ENCODE measurements at places on chromosomes 6 and 20.

DNA sequence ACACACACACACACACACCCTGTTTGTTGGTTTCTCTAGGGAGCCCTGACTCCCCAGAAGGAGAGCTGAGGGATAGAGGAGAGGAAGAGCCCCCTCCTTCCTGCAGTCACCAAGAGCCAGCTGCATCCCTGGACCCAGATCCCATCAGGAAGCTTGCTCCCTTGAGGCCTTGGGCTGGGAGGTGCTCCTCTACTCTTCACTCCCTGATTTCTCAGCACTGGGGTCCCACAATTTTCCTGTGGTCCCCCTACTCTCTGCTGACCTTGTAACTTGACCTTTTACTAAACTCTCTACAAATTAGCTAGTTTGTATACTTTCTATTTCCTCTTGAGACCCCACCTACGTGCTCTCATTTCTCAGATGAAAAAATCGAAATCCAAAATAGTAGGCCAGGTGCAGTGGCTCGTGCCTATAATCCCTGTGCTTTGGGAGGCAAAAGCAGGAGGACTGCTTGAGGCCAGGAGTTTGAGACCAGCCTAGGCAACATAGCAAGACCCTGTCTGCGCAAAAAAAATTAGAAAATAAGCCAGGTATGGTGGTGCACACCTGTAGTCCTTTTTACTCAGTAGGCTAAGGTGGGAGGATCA, 5.0 kb upstream of the OCSTAMP start:
- DNase-seq = no peak

DNA sequence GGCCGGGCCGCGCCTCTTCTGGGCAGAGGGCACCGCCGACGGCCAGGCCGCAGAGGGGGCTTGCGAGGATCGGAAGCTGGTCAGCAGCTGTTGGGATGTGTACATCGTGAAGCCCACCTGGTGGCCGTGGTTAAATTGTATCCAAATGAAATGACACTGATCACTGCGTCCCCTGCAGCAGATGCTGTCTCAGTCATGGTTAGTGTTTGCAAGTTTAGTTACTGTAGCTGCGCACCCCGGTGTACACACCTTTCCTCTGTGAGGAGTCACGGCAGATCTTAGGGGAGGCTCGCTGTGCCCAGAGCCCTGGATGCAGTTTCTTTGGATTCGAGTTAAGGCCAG, 653 bp downstream of the NAA20 start:
- no peak for DNase-seq

DNA sequence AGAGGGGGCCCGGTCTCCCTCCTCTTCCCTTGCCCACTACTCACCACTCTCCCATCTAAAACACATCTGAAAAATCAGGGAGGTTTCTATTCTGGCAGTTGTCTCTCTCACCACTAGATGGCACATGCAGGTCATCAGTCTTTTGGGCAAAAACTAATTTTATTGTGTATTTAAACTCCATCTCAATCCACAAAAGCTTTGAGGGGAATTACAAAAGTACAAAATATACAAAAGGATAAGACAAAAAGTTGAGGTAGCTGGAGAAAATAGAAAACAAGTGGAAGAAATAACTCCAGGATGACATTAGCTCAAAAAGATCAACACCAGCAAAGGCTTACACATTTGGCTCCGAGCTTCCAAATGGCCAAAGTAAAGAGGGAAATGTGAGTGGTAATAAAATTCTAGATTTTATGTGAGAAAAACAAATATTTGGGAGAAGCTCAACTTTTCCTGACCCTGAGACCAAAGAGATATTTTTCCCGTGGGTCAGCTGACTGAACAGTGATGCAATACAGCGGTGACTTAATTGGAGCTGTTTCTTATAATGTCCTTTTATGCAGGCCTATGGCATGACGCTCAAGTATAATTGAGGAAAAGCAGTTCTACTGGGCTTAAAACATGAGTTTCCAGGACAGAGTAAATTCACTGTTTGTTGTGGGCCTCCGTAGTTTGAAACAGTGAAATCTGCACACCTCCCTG, 79.8 kb upstream of the CHD6 start:
- no peak for DNase-seq

GRCh38 chr6:22271081-22271480, 25.8 kb downstream of the PRL start:
- DNase-seq = peak; percentile 1

All from stimulated activated naive B cell treated with anti-CD40 and anti-IgM and Interleukin-4, amounts not matched to agents 10 μg/mL and 1 μg/mL and 100 μg/mL, for 72 hours (primary cell).